ENCODE measurements at places on chromosomes 6 and 20. TPM values are rescaled to one million over a fixed set of nuclear protein-coding genes. Genes with fewer than 3 reads are reported as not detected.

COMMD7 gene
- 30.2 TPM for total RNA-seq

- DNase-seq: no peak
Observed at GRCh38 chr20:56689318-56689717, 60.2 kb downstream of the TFAP2C start.

- no peak for DNase-seq
Observed at GRCh38 chr20:12217382-12217781, 299.7 kb downstream of the BTBD3 start.

GRCh38 chr6:147947521-147947920, 395.1 kb upstream of the SASH1 start:
- no peak for DNase-seq

DNA sequence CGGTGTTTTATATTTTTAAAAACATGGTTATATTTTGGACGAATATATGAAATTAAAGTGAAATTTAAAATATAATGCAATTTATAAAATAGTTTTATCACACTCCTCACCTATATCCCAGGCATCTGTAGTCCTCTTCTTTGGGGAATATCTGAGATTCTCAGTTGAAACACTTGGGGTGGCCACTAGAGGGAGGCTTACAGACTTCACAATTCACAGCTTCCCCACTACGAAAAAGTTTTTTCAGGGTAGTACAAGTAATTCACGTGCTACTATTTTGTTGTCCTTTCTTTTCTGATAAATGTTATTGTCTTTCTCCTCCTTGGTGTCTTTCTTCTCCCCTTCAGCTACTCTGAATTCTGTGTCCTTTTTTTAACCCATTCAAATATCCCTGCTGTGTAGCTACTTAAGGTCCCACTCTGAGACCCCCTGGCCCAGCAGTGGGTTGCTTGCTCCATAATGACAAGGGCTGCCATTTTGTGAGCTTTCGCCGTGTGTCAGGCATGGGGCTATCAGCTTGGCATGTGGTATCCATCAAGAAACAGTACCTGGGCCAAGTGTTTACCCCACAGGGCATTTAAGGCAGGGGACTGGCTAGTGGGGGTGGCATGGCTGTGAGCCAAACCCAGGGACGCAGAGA, 43.6 kb upstream of the PHACTR3 start:
- DNase-seq: peak; percentile 39

Data from sciatic nerve (tissue), 2 donors.